H7 (cell line): ENCODE measurements at places on chromosomes 4 and X. TPM values are rescaled to one million over a fixed set of nuclear protein-coding genes. Genes with fewer than 3 reads are reported as not detected.

DNA sequence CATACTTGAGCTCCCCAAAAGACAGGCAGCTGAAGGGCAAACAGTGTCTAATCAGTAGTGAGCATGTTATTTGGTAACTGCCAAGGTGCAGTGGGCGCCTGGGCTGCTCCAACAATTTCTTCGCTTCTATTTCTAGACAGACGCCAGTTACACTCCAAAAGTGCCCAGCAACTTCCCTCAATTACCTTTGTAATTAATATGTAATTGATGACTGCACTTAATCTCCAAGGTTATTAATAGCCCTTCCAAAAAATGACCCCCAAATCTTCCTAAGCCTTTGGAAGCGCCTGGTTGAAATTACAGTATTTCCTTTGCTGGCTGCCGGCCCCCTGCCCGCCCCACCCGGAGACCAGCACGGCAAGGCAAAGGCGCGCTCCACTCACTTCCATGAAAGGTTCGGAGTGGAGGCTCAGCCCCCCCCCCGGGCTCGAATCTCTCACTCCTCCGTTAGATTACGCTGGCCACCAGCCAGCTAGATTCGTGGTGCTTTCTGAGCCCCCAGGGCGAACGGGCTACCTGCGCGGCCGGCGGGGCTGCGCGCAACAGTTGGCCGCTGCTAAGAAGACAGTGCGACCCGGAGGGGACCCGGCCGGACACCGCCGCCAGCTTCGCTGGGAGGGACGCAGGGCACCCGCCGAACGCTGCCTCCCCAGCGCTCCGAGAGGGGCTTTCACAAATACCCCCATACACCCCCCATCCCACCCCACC is 1.9 kb downstream of the GPC4 start:
- peak; percentile 69 for DNase-seq

- DNase-seq: no peak
These were observed 56.8 kb downstream of the LGI2 start for GRCh38 chr4:24973747-24974601.

DNA sequence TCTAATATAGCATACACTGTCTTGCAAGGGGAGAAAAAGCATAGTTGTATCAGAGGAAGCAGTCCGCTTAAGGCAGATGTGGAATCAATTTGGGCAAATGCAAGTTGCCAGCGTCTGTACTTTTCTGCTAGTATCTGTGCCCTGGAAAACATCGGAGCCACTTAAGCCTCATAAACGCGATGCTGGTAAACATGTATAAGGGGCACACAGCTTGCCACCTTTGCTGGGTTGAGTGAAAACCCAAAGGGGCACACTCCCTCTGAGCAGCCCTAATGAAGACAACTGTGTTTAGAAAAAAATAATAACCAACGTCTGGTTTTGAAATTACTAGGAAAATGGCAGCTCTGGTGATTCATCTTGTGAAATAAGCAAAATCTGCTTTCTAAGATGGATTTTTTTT is 24.3 kb downstream of the SMIM20 start:
- DNase-seq: no peak

- DNase-seq: peak; percentile 60
These were observed 18.8 kb downstream of the PPP2R3B start for GRCh38 chrX:367866-368265.

GRCh38 chrX:16628946-16629595 is 20.9 kb upstream of the S100G start:
- DNase-seq: peak; percentile 71

DNA sequence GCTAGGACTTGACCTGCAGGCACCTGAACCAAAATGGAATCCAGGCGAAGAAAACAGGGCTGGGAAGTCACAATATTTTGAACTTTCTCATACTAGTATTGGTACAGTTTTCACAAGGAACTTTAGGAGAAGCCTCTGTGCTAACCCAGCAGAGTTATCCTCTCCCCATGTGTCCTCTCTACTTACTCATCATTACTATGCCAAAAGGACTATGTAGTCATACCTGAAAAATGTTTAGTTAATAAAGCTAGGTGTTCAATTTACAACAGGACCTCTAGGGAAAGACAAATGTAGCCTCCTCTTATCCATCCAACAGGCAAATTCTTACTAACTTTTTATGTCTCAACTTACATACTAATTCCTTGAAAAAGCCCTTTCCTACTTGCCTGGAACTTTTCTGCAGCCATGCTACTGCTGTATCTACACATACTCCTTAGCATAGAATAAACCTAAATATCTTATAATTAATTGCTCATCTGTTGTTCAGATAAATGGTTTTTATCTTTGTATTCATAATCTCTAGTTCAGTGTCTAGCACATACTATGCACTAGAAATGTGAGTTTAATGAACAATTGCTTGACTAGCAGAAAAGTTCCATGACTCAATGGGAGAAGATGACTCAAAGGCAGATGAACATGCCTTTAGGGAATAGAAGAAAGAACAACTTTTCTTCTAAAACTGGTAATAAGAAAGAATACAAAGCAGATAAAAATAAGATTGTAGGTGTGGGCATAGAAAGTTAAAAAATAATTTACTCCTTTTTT is 215.5 kb upstream of the VEGFC start:
- DNase-seq: no peak

DNA sequence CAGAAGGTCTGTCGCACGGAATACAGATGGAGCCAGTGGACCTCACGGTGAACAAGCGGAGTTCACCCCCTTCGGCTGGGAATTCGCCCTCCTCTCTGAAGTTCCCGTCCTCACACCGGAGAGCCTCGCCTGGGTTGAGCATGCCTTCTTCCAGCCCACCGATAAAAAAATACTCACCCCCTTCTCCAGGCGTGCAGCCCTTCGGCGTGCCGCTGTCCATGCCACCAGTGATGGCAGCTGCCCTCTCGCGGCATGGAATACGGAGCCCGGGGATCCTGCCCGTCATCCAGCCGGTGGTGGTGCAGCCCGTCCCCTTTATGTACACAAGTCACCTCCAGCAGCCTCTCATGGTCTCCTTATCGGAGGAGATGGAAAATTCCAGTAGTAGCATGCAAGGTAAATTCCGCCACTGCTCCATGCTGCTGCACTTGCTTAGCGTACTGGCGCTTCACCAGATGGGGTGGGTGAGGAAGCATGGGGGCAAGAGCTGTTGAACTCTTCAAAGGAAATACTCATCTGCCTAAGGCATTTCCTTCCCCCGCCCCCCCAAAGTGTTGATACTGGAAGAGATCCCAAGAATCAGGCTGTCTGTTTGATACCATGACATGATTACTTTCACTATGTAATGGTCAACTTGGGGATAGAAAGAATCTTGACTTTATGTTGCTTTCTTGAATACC is 24.8 kb downstream of the KLF3 start:
- DNase-seq: no peak

DNA sequence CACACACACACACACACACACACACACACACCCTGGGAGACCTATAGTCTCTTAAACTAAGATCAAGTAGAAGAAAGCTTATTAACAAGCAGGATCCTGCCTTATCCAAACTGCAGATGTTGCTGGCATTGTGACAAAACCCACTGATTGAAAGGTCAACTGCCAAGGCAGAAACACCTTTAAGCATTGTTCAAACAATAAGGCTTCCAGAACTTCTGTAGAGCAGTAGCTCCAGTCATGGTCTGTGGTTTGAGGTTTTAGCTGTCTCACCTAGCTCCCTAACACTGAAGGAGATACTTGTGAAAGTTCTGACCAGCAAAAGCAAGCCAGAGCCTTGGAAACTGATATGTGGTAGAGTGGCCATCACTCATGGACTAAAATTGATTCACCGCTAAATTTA is 59.8 kb downstream of the PTCHD1 start:
- DNase-seq: no peak

DNA sequence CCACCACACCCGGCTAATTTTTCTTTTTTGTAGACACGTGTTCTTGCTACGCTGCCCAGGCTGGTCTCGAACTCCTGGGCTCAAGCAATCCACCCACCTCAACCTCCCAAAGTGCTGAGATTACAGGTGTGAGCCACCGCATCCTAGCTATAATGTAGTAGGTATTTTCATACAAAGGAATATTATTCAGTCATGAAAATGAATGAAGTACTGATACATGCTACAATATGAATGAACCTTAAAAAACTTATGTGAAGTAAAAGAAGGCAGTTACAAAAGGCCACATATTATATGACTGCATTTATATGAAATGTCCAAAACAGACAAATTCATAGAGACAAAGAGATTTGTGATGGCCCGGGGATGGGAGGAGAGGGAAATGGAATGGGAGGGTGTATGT is 4.7 kb upstream of the GATA1 start:
- no peak for DNase-seq

- peak; percentile 83 for DNase-seq
These were observed 37.3 kb upstream of the STAG2 start for GRCh38 chrX:123924186-123924585.

- DNase-seq: no peak
These were observed 845.2 kb downstream of the PCDH18 start for GRCh38 chr4:136687118-136687517.

DNA sequence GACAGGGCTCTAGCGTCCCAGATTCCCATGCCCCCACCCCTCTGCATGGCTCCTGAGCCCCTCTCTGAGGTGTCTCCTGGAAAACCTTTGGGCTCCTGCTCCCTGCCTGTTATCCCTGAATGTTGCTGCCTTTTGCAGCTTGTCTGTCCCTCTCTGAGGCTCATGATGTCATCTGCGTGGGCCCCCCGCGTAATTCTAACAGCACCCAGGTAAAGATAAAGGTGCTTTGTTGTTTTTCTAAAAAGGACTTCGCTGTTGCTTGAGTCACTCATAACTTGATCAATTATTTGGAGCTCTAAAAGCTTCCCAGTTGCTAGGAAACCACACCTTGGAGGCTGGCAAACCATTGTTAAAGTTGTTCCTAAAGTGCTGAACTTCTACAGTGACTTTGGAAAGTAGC is 36.6 kb downstream of the WFS1 start:
- no peak for DNase-seq

DNA sequence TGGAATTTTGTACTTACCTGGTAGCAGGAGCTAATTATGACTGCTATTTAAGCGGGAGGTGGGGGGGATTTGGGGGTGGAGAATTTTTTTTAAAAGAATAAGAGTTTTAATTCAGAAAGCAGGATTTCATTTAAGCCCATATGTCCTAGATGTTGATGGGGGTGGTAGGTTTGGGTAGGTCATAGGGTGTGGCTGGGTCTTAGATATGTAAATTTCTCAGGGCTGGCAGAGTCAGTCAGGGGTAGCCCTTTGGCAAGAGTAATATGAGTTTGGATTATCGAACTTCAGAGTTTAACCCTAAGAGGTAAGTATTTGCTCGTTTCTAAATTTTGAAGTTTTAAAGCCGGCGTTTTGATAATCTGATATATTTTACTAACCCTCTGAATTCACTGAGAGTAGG is 35.2 kb upstream of the COX18 start:
- no peak for DNase-seq

KLHL4 gene
- 24.9 and 49.3 TPM in 2 replicates for total RNA-seq

LGI2 gene
- total RNA-seq: 0.94 and 3.1 TPM in 2 replicates

SSX2B gene
- total RNA-seq: 0.10 TPM in 1 of 2 replicates, not detected in the other

CASK gene
- 39.2 and 64.6 TPM in 2 replicates for total RNA-seq

MGARP gene
- 0.21 and 2.0 TPM in 2 replicates for total RNA-seq

F9 gene
- not detected in 2 replicates for total RNA-seq

ABCG2 gene
- 3.3 and 9.0 TPM in 2 replicates for total RNA-seq

KLF3 gene
- total RNA-seq: 8.8 and 13.0 TPM in 2 replicates

TLR6 gene
- total RNA-seq: under 0.01 TPM in 1 of 2 replicates, not detected in the other

SERPINA7 gene
- total RNA-seq: not detected in 2 replicates
